GM13976 (cell line): ENCODE measurements at places on chromosomes 1 and 21.

DNA sequence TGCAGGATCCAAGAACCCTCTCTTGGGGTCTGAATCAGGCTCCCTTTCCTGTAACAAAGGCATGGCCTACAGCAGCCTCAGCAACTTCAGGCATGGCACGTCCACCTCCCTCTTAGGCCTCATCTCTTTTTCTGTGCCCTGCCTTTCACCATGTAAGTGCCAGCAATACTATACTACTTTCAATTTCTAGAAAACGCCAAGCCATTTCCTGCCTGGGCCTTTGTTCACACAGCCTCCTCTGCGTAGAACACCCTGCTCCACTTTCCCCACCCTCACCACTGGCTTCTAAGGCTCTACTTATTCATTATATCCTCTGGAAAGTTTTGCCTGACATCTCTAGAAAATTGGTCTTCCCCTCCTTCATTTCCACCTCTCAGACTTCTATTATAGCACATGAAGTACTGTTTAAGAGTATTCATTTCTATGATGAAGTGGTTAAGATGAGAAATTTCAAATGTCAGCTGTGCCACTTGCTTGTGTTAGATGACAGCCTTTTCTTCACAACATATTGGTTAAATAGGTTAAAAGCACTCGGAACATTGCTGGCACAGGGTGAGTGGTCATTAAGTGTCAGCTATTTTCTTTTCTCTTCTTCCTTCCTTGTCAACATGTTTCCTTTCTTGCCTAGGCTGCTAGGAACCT lies 41.6 kb upstream of the VWA5B1 start:
- DNase-seq, result no peak

GRCh38 chr1:211127166-211127565 lies 6.8 kb downstream of the KCNH1 start:
- DNase-seq, result no peak

GRCh38 chr1:29823561-29823960 lies 587.2 kb downstream of the PTPRU start:
- no peak for DNase-seq

DNA sequence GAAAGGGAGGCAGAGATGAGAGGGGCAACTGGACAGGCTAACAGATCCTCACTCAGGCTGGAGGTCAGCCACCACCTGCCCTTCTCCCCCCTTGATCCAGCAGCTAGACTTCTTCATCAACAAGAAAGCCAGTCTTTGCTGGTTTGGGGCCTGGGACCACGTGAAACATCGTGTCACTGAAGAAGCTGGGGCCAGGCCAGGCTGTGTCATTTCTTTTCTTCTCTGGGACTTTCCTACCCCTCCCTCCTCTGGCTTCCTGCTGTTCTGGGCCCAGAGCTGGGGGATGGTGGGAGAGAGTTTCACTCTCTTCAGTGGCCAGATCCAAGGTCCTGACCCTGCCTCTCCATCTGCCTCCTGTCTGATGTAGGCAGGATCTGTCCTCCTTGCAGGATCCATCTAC lies 18.1 kb upstream of the SLC26A9 start:
- peak; percentile 67 for DNase-seq

DNA sequence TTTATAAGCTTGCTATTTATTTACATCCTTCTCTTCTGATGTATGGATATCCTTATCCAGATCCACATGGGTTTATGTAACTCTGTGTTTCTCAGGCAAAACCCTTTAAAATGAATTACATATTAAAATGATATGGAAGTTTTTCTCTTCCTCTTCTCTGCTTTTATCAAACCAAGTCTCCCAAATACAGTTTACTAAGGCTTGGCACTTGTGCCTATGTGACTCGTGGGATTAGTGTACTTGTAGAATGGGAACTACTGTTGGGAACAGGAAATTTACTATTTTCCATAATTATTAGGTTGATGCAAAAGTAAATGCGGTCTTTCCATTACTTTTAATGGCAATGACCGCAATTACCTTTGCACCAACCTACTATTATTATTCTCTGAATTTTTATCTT lies 14.8 kb downstream of the SIM2 start:
- no peak for DNase-seq

GRCh38 chr1:179016706-179017382 lies 8.8 kb upstream of the FAM20B start:
- DNase-seq, result no peak

DNA sequence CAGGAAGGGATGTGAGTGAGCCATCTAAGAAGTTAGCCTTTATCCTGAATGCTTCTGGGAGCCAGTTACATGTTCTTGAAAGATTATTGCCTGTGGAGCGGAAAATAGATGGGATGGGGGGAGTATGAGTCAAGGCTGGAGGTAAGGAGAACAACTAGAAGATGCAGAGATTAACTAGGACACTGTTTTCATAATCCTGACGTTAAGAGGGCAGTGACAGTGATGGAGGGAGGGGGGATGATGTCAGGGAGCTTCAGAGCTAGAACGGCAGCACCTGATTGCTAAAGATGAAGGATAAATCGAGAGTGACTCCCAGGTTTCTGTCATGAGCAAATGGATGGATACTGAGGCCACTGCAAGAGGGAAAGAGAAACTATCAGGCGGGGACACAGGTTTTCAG lies 10.0 kb upstream of the RCSD1 start:
- DNase-seq, result no peak
